NCI-H1092 treated with DMSO at 0.1 percent for 48 hours (cell line): ENCODE measurements at places on chromosomes 2 and 18.

- DNase-seq: no peak
Observed at GRCh38 chr2:228681426-228681825, 499.9 kb upstream of the SPHKAP start.

DNA sequence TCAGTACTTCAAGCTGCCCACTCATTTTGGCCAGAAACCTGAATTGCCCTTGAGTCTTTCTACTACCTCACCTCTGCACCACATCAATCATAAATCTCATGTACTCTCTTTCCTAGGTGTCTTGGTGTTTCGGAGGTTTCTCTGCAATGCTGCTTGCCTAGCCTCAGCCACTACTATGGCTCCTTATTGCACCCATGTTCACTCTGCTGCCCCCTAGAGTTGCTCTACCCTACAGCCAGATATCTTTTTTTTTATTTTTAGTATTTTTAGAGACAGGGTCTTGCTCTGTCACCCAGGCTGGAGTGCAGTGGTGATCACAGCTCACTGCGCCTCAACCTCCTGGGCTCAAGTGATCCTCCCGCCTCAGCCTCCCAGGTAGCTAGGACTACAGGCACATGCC lies 413.0 kb downstream of the PTPRM start:
- no peak for DNase-seq

DNA sequence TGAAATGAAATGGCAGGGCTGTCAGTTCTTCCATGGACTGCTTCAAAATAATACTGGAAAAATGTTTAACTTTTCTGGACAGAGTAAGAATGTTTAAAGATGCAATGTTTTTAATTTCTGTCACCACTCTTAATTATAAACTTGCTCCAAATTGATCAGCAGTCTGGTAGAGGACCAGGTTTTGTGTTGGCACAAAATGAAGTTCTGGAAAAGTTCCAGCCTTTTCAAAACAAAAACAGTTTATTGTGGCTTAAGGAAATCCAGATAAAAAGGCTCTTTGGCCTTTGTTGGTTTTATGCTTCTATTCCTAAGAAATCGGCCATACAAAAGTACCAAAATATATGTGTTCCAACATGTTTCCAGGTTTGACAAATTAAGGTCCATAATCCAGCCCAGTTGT lies 48.8 kb downstream of the PTRHD1 start:
- no peak for DNase-seq

DNA sequence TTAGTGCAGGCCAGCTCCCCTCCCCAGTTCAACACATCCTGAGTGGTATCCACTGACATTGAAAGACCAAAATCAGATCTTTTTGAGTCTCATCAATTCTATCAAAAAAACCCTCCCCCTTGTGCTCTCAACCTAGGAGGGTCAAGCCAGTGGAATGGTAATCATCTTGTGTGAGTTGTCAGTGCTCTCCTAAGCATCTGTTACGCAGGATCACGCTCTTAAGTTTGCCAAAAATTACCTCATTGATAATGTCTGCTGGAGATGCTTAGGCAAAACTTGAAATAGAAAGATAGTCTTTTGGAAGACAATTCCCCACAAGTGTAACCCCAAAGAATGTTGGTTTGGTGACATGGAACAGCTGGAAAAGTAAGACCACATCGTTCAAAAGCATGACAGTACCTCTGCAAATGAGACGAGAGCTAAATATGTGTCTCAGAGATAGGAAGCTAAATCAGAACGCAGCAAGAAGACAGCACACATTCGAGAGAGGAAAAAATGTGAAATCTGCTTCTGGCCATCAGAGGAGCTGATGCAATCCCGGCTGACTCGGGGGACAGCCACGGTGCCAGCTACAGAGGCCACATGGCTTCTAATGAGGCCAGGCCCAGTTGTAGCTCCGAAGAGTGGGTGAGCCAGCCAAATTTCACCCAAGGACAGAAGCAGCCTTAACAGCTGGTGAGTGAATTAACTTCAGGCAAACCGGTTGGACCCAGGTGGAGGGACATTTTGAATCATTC lies 753.9 kb downstream of the RNF144A start:
- no peak for DNase-seq

DNA sequence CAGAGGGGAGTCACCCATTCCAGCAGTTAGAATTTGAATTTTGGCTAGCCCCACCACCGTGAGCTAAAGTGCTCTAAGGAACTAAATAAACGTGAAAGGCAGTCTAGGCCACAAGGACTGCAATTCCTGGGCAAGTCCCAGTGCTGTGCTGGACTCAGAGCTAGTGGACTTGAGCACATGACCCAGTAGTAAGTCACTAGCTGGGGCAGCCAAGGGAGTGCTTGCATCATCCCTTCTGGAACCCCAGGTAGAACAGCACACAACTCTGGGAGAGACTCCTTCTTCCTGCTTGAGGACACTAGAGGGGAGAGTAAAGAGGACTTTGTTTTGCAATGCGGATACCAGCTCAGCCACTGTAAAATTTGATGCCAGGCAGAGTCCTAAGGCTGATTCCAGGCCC lies 672.2 kb downstream of the CPS1 start:
- no peak for DNase-seq

DNA sequence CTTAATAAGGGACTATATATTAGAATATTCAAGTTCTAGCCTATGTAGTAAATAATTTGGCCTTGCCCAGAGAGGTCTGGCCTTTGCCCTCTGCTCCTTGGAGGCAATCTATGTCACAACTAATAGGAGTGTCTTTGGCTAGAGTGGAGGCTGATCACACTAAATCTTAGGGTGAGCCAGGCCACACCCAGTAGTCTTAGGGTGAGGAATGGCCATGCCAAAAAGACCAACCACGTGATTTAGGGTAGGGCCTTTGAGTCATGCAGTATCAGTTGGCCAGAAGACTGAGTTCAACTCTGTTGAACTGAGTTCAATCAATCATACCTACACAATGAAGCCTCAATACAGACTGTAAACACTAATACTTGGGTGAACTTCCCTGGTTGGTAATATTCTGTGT lies 26.0 kb upstream of the FLACC1 start:
- no peak for DNase-seq

GRCh38 chr18:76573325-76574025 lies 78.4 kb upstream of the ZNF516 start:
- no peak for DNase-seq

DNA sequence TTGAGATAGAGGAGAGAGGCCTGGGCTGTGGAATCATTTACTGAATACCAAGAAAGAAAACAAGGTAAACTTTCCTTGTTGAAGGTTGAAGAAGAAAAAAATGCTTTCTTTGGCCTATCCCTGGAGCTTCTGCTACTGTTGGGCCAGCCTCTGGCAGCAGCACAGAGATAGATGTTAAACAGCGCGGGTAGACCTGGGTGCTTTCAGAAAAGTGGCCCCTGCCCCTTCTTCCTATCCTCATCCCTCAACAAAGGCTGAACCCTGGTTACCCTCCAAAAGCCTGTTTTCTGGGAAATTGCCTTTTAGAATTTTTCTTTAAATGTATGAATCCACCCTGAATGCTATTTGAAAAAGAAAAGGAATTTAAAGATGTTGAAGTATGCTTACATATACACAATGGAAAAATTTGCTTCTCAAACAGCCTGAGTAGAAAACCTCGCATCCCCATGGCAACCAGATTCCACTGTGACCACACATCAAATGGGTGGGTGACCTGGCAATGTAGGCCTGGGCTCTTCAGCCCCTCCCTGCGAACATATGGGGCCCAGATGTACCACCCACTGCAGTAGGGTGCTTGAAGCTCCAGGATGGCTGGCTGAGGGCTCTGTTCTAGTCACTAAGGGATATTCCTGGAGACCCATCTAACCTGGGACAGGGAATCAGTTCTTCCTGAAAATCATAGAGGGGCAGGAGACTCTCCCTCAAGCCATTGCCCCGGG lies 23.4 kb upstream of the CHRNA1 start:
- DNase-seq: no peak

GRCh38 chr2:102094917-102095316 lies 47.6 kb upstream of the IL1R1 start:
- DNase-seq: no peak

DNA sequence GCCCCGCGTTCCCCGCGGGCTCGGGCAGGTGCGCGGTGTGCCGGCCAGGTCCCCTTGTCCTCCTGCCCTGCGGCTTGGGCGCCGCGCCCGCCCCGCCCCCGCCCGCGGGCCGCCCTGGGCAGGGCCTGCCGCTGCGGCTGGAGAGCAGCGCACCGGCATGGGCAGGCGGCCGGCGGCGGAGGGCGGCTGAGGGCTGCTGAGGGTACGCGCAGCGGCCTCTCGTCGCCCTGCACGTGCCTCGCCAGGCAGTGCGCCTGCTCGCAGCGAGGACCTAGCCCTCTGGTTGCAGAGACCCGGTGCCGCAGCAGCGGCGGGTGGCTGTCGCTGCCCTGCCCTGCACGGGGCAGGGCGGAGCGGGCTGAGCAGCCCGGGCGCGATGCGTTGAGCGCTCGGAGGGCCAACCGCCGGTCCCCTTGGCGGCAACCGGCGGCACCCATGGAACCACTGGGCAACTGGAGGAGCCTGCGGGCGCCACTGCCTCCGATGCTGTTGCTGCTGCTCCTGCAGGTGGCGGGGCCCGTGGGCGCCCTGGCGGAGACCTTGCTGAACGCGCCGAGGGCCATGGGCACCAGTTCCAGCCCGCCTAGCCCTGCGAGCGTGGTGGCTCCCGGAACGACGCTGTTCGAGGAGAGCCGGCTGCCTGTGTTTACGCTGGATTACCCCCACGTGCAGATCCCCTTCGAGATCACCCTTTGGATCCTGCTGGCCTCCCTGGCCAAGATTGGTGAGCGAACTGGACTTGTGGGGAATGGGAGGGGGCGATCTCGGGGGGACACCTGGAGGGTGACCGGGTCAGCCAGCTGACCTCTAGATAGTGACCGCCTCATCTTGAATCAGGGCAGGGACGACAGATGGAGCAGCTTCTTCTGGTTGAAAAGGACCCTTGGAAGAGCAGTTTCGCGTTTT lies at the start of gene SLC9A2:
SLC9A2 (plus strand) TSS at position 140 of the 906 bp plus-strand sequence; CDS start at position 436, 296 bp downstream.
- peak; percentile 1 for DNase-seq

DNA sequence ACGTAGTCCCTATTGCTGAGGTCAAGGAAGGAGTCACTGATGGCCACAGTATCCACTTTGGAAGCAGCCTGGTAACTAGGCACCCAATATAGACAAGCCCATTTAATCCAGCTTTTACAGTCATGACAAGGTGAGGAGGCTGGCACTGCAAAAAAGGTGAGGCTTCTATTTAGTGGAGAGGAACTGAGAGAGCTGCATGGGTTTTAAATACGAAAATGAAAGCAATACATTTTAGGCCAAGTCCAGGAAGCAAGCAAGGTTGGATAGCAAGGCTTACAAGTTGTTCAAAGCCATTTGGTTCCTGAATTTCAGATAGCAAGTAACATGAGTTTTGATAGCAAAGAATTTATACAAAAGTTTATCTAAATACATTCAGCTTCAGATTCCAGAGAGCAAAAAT lies 80.4 kb downstream of the SGPP2 start:
- DNase-seq: no peak

- no peak for DNase-seq
Observed at GRCh38 chr2:43135583-43135982, 90.8 kb downstream of the ZFP36L2 start.

DNA sequence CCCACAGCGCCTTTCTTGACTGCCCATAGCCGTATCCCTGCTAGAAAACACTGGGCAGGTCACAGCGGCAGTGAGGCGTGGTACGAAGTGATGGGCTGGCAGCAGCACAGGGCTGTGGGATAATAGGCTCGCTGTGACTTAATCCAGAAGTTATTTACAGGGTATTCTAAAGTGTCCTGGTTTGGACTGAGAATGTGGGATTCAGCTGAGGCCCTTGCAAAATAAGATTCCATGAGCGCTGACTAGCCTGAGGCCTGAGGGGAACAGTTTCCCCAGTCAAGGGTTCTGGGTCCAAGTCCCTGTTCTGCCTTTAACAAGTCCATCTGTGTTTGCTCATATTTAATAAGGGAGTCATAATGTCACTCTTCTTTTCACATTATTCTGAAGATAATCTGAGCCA lies 34.6 kb downstream of the SETBP1 start:
- DNase-seq: peak; percentile 52

- DNase-seq: no peak
Observed at GRCh38 chr2:184646177-184646576, 47.8 kb downstream of the ZNF804A start.

- no peak for DNase-seq
Observed at GRCh38 chr2:241132538-241133435, 16.5 kb downstream of the PASK start.

- peak; percentile 54 for DNase-seq
Observed at GRCh38 chr2:127649684-127650040, 3.7 kb downstream of the GPR17 start.

GRCh38 chr2:158091647-158092046 lies 10.0 kb upstream of the UPP2 start:
- DNase-seq: no peak

DNA sequence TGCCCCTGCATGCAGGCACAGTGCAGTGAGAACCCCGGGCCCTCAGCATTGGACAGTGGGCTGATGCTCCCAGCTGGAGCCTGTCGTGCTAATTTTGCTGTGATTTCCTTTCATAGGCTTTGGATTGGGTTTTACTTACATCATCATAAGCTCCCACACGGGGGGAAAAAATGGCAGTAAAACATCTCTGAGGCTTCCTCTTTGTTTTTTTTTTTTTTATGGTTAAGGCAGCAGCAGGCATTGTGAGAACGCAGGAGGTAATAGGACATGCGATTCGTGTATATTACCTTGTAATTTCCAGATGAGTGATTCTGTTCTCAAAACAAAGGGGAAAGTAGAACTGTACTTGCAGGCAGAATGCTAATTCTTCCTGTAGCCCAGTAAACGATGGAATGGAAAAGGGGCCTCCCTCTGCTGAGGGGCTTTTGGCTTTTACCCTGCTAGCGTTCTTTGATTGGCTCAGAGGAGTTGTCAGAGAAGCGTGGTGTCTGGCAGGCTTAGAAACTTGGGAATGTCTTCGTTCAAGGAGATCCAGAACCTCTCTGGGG lies 89.7 kb downstream of the NPAS2 start:
- DNase-seq: no peak

- no peak for DNase-seq
Observed at GRCh38 chr18:53610957-53611356, 613.5 kb downstream of the MBD2 start.

- DNase-seq: no peak
Observed at GRCh38 chr18:58633874-58634273, 5.0 kb upstream of the ALPK2 start.

GRCh38 chr2:51601706-51602105 lies 569.8 kb upstream of the NRXN1 start:
- DNase-seq: no peak

GRCh38 chr2:234251326-234252271 lies 201.1 kb downstream of the SPP2 start:
- DNase-seq: no peak

DNA sequence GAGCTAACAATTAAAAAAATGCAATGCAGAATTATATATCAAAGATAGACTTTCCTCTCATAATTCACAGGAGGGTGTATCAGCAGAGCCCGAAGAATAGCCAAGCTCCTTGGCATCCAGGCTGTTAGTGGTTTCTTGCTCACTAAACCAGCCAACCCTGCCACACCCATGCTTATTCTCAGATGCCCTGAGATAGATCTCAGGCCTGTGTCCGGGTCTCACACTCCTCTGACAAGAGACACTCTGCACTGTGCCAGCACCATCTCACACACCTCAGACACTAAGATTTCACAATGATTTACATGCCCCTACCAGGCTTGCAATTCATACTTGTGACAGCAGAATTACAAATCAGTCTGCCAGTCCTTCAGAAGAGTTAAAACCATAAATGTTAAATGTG lies 64.5 kb downstream of the OSBPL1A start:
- DNase-seq: no peak

- DNase-seq: peak; percentile 94
Observed at GRCh38 chr18:34222307-34223163, 2.2 kb downstream of the NOL4 start.
